Dermis blood vessel endothelial cell (primary cell): ENCODE measurements at places on chromosomes 16 and 17. TPM values are rescaled to one million over a fixed set of nuclear protein-coding genes. Genes with fewer than 3 reads are reported as not detected.

The KRTAP9-4 gene
- not detected in 2 replicates for total RNA-seq

The TNRC6A gene
- total RNA-seq: 31.4 and 47.1 TPM in 2 replicates

The COPS3 gene
- total RNA-seq: 88.2 and 129 TPM in 2 replicates

The OR1A1 gene
- total RNA-seq: not detected in 2 replicates

The APOH gene
- total RNA-seq: not detected in 2 replicates

DNA sequence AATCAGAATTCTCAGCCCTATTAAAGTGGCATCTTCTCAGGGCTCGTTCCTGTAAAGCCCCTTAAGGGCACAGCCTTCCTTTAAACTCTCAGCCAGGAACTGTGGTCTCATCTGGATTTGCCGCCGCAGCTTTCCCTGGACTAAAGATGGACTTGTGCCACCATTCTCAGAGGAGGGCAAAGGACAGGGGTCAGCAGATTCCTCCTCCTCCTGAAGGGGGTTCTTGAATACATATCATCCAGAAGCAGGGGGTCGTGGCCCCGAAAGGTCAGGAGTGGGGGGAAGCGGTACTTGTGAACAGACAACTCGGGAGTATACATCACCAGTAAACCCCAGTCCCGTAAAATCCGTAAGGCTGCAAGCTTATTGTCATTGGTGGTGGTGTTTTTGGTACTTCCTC lies 174.8 kb downstream of the RPTOR start:
- no peak for DNase-seq

DNA sequence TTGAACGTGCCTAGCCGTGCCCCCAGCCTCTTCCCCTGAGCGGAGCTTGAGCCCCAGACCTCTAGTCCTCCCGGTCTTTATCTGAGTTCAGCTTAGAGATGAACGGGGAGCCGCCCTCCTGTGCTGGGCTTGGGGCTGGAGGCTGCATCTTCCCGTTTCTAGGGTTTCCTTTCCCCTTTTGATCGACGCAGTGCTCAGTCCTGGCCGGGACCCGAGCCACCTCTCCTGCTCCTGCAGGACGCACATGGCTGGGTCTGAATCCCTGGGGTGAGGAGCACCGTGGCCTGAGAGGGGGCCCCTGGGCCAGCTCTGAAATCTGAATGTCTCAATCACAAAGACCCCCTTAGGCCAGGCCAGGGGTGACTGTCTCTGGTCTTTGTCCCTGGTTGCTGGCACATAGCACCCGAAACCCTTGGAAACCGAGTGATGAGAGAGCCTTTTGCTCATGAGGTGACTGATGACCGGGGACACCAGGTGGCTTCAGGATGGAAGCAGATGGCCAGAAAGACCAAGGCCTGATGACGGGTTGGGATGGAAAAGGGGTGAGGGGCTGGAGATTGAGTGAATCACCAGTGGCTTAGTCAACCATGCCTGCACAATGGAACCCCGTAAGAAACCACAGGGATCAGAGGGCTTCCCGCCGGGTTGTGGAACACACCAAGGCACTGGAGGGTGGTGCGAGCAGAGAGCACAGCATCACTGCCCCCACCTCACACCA lies 724 bp downstream of the GAA start:
- DNase-seq: peak; percentile 40

DNA sequence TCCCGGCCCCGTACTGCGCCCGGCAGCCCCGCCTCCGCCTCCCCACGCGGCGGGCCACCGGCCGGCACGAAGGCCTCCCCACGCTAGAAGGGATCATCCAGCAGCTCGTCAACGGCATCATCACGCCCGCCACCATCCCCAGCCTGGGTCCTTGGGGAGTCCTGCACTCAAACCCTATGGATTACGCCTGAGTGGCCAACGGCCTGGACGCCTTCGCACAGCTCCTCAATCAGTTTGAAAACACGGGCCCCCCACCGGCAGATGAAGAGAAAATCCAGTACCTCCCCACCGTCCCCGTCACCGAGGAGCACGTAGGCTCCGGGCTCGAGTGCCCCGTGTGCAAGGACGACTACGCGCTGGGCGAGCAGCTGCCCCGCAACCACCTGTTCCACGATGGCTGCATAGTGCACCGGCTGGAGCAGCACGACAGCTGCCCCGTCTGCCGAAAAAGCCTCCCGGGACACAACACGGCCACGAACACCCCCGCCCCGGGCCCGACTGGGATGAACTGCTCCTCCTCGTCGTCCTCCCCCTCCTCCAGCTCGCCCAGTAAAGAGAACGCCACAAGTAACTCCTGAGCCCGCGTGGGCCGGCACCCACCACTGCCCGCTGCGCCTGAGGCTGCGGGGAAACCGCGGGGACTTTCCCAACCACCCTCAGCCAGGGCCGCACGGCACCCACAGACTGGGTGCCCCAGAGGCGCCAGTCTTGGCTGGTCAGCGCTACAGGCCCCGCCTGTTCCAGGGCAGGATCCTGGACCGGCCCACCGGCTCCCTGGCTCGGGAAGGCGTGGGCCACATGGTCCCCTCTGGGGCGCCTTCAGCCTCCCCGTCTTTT lies 39.0 kb upstream of the AKAP1 start:
- peak; percentile 6 for DNase-seq

- no peak for DNase-seq
Measured at GRCh38 chr17:9792181-9792840, 919 bp upstream of the DHRS7C start.

GRCh38 chr16:50702725-50703124 lies 9.3 kb downstream of the NOD2 start:
- DNase-seq: peak; percentile 37

DNA sequence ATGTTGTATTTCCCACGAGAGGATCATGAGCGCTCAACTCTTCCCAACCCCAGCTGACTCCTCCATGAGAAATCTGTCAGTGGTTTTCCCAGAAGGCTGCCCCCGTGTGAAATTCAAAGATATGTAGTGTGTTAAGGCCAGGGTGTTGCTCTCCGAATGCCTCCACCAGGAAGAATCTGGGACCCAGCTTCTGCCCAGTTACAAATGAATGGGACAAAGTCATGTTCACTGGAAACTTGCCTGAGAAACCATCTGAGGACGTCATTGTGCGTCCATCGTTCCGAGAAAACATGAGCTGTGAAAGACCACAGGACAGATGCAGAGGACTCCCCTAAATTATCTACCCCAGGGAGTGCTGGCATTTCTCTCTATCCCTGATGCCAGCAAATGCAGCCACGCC lies 86.0 kb downstream of the AIPL1 start:
- no peak for DNase-seq

DNA sequence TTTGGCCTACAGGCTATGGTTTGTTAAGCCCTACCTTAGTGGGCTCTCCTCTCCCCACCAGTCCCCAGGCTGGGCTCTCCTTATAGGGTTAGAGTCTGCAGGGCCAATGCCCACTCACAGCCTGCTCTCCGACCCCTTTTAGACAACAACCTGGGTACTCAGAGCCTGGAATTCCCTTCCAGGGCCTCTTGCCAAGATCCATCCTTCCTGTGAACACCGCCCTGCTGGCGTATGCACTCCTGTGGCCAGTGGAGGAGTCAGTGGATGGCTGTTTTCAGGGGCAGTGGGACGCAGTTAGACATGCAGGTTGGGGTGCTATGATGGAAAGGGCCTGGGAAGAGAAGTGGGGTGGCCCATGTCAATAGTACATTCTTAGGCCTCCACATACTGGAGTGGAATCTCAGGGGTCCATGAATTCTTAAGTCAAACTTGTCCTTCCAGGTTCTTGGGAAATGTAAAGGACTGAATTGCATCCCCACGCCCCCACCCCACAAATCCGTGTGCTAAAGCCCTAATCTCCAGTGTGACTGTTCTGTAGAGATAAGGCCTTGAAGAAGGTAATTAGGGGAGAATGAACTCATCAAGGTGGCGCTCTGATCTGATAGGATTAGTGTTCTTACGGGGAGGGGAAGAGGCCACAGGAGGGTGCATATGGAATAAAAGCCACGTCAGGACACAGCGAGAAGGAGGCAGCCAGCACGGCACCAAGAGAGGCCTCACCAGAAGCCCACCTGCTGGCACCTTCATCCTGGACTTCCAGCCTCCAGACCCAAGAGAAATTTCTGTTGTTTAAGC lies 81.6 kb upstream of the CACNG5 start:
- DNase-seq: no peak

DNA sequence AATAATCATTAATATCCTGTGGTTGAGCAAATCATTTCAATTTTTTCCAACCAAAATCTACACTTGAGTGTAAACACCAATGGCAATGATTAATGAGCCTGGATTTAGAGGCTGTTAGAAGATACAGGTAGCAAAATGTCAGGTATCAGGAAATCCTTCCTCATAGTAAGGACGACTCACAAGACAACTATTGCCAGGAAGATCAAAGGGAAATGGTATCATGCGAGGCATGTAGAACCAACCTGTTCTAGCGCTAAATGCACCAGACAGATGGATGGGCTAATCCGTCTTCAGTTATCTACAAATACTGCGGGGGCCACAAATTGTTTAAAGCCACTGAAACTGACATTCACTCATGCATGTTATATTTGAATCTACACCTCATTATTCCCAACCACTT lies 28.1 kb downstream of the TOX3 start:
- no peak for DNase-seq

DNA sequence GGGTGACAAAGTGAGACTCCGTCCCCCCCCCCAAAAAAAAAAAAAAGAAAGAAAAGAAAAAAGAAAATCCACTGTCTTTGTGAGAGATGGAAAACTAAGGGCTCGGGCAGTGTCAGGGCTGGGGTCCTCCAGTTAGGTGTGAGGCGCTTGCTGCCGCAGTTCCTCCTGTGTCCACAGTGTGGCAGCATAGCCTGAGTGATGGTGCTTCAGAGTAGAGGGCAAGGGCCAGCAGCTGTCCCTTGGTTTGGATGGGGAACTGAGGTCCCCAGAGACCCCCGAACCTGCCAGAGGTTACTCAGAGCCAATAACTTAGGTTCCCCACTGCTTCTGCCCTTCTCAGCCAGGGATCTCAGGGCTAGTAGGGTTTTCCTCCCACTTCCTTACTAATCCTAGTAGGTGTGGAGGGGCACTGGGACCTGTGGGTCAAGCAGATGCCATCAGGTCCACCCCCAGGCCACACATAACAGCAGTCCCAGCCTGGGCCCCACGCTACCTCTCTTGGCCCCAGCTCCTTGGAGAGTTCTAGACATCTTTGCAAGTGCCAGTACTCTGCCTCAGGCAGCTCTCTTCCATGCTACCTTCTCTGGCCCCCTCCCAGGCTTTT lies 7.9 kb upstream of the LLGL1 start:
- DNase-seq: peak; percentile 82

- no peak for DNase-seq
Measured at GRCh38 chr16:77949445-77949844, 72.9 kb upstream of the CLEC3A start.

DNA sequence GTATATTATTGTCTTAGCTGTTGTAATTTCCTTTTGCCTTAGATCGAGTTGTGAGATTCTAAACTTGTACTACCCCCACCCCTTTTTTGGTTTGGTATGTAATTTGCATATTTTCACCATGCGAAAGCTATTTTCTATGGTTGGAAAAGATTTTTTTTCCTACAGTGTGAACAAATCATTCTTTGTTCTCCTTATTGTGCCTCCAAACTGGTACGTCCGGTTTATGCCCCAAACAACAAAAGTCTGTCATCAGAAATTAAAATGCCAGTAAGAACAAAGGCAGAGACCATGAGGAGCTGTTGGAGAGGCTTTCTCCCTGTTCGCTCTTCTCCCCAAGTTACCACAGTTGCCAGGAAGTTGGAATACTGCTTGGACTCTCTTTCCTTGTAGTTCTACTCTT lies 66.1 kb downstream of the BCAS3 start:
- peak; percentile 28 for DNase-seq

GRCh38 chr16:83137326-83137781 lies 510.6 kb downstream of the CDH13 start:
- DNase-seq: no peak

- no peak for DNase-seq
Measured at GRCh38 chr17:35790841-35791240, 4.6 kb downstream of the MMP28 start.

DNA sequence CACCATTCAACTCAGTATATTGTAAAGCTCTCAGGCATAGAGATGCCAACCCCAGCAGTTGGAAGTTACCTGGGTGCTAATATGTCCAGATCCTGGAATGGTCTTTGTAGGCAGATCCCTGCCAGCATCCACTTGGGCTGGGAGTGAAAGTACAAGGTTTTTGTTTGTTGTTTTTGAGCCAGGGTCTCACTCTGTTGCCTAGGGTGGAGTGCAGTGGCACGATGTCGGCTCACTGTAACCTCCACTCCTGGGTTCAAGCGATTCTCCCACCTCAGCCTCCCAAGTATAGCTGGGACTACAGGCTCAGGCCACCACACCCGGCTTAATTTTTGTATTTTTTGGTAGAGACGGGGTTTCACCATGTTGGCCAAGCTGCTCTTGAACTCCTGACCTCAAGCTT lies 177.6 kb downstream of the IRF8 start:
- DNase-seq: no peak

- no peak for DNase-seq
Measured at GRCh38 chr16:71473891-71474290, 11.8 kb upstream of the ZNF23 start.

GRCh38 chr16:19883296-19883965 lies 1.2 kb downstream of the GPRC5B start:
- DNase-seq: peak; percentile 58

GRCh38 chr17:20225162-20226115 lies 216.3 kb downstream of the SPECC1 start:
- no peak for DNase-seq

DNA sequence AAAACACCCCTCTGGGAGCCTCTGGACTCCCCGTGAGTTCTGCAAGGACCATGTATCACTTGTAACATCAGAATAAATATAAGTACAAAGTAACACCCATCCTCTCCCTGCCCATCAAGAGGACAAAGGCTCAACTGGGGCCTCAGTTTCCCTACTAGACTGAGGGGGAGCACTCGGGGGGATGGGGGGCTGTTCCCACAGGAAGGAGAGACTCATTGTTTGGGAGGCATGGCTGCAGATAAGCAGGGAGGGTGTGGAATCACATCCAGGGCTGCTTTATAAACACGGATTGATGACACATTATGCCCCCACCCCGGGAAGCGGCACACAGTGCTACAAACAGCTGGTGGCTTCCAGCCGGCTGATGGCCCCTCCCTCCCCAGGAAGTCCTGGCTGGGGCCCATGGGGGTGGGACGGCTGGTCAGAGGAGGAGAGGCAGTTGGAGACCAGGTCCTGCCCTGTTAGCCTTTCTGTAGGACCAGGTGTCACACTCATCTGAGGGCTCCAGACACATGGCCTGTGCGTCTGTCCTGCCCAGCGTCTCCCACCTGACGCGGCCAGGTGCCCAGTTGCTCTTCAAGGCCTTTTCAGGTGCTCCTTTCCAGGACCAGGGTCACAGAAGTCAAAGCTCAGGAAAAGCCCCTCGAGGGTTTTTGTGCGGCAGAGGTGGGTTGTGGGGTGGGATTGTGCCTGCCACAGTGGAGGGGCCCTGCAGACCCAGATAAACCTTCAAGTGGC lies 1.3 kb upstream of the MPG start:
- peak; percentile 72 for DNase-seq

DNA sequence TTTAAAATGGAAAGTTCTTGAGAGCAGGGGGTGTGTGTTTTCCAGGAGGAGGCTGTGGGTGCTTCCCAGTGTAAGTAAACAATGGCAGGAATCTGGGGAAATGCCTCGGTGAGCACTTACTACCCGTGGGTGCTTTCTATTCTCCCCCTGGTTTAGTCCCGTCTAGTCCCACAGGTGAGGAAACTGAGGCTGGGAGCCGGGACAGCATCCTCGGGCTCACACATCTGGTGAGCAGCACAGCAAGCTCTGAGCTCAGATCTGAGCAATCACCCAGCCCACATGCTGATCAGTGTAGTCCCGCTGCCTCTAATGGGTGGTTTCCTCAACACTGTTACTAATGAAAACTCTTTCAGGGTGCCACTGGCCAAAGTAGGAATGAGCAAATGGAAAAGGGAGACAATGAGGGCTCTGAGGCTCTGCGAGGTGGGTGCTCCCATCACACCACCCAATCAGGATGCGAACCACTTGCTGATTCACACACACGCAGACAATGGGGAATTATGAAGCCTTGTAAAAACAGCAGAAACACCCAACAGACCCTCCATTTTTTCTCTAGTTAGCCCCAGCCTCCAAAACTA lies 202.6 kb downstream of the PARN start:
- peak; percentile 19 for DNase-seq
